ENCODE measurements at places on chromosomes 7 and 10.

DNA sequence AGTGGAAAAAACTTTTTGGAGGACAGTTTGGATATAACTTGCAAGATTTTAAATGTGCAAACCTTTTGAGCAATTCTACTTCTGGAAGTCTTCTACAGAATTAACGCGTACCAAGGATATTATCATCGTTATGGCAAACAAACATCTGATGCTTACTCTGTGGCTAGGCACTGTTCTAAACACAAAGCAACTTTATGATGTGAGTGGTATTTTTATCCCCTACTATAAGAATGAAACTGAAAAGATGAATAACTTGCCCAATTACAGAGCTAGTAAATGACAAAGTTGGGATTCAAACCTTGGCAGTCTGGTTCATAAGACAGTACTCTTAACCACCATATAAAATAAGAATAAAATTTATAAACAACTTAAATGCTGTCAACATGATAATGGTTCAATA lies 15.8 kb downstream of the ASZ1 start:
- DNase-seq, result no peak

GRCh38 chr10:27241010-27241651 lies 534 bp upstream of the ACBD5 start:
- DNase-seq, result no peak

DNA sequence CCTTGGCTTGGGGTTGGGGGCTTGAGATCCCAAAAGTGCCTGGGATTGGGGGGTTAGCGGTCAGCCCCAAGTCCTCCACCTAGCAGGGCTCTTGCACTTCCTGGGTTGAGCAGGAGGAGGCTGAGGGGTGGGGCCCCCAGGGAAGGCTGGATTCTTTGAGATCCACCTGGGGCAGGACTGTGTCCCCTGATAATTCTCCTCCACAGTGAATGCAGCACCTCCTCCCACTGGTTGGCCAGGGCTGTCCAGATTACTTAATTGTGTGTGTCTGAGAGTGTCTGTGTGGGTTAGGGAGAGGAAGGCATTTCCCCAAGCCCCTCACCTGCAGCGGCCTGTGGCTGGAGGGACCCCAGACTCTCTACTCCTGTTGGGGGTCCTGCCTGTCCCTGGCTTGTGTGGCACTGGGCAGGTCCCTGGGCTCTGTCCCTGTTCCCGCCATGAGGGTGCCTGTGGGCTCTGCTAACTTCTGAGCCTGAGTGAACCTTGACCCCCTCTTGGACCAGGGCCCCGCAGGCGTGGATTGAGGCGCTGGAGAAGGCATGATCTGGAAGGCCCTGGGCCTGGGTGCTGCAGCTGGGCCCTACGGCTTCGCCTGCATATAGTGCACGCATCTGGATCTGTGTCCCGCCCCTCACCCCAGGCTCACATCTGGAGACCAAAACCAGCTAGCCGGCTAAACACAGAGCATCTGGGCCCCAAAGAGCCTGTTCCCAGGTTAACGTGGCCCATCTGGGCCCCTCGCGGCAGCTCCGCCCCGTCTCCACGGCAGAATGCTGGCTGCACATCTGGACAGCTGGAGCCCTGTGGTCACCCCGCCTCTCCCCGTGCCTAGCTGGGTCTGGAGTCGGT lies 10.4 kb downstream of the TMEM270 start:
- DNase-seq, result no peak

- no peak for DNase-seq
Observed at GRCh38 chr10:117166418-117167345, 28.6 kb upstream of the VAX1 start.

GRCh38 chr7:40810274-40810673 lies 675.5 kb downstream of the SUGCT start:
- DNase-seq, result no peak

GRCh38 chr10:86899132-86899531 lies 58.3 kb downstream of the MMRN2 start:
- no peak for DNase-seq

DNA sequence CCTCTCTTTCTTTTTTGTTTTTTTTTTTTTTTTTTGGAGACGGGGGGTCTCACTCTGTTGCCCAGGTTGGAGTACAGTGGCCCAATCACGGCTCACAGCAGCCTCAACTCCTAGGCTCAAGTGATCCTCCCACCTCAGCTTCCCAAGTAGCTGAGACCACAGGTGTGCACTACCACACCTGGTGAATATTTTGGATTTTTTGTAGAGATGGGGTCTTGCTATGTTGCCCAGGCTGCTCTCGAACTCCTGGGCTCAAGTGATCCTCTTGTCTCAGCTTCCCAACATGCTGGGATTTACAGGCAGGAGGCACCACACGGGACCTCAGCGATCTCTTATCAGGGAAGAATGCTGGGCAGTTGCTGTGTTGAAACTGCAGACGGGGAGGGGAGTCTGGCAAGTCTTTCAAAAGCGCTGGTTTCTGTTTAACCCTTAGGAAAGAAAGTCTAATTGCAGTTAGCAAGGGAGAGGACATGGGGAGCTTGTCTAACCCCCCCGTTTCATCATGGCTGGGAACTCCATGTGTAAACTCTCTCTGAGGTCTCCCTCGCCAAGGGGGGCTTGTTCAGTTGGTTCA lies 39.6 kb upstream of the LMTK2 start:
- DNase-seq, result no peak

DNA sequence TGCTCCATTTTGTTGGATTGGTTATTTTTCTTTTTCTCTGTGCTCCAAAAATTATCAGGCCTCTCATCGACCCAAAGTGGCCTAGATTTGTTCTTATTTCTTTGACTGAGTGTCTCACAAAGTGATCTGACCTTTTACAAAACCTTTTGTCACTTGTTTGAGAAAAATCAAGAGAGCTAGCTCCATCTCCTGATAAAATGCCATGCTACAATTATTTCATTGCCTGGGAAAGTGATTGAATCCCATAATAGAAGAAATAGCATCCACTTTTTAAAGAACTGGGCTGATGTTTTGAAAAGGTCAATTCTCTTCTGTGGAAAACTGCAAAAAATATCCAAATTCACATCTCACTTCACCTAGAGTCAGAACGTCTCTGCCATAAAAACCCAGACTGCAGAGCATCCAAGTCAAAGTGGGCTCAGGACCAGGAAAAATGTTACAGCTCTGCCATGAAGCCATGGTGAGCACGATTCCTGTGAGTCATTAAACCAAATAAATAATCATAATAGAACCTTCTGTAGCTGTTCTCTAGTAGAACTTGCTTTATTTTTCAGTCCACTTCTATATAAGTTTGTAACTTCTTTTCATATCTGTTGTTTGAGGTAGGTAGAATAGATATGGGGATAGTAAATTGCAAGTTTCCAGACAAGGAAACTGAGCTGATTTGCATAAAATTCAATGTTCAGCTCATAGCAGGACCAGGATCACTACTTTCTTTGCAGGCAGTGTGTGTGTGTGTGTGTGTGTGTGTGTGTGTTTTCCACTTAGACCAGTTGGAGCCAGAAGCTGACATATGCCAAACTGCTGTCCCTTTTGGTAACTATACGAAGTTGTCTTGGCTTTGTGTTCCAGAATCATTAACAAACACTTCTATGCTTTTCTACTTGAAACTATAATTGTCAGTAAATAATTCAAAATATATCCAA lies 632.5 kb upstream of the ANKRD30A start:
- no peak for DNase-seq

- DNase-seq, result no peak
Observed at GRCh38 chr7:148962440-148962822, 65.9 kb downstream of the PDIA4 start.

DNA sequence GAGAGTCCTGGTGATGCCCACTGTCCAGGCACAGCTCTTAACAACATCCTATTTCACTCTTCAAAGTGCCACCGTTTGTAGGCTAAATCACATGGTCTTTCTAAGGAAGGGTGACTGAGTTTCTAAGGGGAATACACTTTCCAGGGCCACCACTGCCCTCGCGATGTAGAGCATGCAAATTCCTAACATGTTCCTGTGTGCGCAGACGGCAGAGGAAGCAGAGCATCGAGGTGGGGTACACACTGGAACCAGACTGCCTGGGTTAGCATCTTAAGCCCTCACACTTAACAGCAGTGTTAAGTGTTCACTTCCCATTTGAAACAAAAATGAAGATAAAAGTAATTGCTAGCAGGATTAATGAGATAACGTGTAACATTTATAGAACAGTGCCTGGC lies 3.0 kb downstream of the VOPP1 start:
- DNase-seq, result no peak

GRCh38 chr7:42350801-42351200 lies 113.8 kb upstream of the GLI3 start:
- DNase-seq, result no peak

GRCh38 chr10:78284381-78284780 lies 250.7 kb downstream of the RPS24 start:
- DNase-seq, result no peak

DNA sequence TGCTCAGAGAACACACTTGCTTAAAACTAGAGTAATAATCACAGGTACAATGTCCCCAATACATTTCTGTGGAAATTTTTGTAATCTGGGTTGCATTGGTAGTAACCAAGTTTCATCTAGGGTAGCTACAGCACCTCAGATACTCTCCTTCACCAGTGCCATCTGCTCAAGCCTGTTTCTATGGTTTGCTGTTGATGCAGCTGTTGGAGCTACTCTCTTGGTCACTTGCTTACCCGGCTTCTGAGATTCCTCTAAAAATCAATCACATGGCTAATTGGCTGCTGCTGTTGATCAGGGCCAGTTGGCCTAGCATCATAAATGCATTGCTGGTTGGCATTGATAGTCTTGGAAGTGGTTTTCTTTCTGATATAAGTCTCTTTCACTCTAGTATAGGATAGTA lies 220.8 kb downstream of the BICC1 start:
- no peak for DNase-seq

- DNase-seq, result no peak
Observed at GRCh38 chr7:79159040-79159664, 294.3 kb downstream of the MAGI2 start.

DNA sequence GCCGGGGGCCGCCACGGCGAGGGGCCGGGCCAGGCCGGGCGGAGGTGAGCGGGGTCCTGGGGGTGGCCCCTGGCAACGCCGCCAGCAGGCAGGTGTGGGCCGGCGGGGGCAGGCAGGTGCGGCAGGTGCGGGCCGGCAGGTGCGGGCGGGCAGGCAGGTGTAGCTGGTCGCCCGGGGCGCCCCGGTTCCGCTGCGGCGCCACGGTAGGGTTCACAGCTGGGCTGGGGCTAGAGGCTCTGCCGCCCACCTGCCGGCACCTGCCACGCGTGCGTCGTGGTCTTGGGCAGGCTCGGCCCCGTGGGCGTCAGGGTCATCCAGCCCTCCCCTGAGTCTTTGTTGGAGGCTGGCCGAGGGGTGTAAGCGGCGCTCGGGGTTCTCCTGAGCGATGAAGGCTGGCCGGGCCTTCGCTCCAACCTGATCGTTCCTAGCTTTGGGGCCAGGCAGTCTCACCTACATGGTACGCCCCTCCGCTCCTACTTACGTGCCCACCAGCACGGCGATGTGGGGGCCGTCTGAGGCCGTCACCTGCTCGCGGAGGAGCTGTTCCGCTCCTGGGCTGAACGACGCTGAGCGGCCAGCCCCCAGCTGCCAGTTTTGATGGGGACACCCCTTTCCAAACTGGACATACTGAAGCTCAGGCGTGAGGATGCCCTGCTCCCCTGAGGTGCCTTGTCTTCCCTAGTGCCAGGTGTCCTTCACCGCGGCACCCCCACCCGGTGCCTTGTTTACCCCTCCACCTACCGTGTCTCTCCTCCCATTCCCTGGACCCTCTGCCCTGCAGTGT lies 493 bp downstream of the ZMIZ2 start:
- DNase-seq, result no peak

GRCh38 chr10:85611746-85612377 lies 754.7 kb downstream of the GRID1 start:
- no peak for DNase-seq

DNA sequence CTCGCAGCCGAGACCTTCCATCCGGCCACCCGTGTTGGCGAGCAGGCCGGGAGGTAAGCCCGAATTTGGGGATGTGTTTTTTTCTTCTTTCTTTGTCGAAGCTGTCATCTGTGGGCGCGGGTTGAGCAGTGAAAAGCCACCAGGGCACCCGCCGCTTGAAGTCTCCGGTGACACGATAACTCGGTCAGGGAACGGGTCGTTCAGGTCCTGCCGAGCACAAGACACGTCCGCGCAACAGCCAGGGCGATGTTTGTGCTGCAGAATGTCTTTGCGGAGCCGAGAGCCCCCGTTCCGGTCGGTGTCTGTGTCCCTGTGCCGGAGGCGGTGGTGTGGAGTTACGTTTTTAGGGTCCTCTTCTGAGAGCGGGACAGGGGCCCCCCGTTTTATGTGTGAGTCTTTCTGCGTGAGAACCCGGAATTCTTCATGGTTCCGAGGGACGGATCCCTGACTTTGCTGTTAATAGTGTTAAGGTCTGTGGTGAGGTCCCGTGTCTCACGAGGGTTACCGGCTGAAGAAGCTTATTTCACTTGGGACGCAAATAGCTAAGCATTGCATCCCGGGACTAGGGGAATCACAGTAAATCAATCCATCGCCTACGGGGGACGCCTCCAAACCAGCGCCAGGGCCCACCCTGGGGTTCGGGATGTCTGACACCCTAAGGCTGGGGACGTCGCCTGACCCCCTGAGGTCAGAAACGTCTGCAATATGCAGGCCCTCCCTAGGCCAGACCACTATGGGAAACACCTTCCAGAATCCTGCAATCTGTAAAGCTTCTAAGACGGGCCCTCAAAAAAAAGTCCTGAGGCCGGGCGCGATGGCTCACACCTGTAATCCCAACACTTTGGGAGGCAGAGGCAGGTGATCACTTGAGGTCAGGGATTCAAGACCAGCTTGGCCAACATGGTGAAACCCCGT lies 99.5 kb downstream of the ELFN1 start:
- no peak for DNase-seq

DNA sequence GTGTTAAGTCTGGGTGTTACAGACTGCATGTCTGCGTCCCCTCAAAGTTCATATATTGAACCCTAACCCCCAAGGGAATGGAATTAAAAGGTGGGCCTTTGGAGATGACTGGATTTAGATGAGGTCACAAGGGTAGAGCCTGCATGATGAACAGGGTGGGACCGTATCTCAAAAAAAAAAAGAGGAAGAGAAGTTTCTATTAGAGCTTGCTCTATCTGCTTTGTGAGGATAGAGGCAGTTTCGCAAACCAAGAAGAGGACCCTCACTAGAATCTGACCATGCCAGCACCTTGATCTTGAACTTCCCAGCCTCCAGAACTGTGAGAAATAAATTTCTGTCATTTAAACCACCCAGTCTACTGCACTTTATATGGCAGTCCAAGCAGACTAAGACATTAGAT lies 1.4 kb downstream of the KIN start:
- no peak for DNase-seq

DNA sequence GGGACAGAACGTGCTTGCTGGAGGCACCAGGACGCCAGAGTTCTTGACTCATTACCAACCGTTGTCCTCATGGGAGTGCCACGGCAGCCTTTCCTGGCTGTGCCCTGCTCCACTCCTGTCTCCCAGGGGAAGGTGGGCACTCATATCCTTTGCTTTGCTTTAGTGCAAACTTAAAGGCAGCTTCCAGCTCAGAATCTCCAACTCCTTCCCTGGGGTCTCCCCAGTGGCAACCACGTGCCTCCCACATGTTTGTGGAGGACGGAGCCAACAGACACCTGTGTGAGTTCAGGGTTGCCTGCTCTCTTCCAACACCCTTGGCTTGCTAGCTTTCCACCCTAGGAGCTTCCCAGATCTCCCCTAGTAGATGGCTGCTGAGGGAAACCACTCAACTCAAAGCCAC lies 52.0 kb upstream of the HMX3 start:
- DNase-seq, result no peak

Measured in stimulated activated CD8-positive, alpha-beta memory T cell treated with anti-CD3 and anti-CD28 coated beads, Interleukin-15, amount 100 ng/mL, for 24 hours (primary cell).